HTR-8/SVneo (cell line): ENCODE measurements at places on chromosomes 2 and 18.

DNA sequence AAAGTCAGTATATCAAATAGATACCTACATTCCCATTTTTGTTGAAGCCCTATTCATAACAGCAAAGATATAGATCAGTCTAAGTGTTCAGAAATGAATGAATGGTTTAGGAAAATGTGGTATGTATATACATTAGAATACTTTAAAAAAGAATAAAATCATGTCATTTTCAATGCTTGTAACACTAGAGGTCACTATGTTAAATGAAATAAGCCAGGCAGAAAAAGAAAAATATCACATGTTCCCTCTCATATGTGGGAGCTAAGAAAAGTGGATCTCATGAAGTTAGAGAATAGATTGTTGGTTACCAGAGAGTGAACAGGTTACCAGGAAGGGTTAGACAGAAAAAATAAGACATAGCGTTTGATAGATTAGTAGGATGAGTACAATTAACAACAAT is 1111.0 kb upstream of the SLC39A10 start:
- no peak for DNase-seq

DNA sequence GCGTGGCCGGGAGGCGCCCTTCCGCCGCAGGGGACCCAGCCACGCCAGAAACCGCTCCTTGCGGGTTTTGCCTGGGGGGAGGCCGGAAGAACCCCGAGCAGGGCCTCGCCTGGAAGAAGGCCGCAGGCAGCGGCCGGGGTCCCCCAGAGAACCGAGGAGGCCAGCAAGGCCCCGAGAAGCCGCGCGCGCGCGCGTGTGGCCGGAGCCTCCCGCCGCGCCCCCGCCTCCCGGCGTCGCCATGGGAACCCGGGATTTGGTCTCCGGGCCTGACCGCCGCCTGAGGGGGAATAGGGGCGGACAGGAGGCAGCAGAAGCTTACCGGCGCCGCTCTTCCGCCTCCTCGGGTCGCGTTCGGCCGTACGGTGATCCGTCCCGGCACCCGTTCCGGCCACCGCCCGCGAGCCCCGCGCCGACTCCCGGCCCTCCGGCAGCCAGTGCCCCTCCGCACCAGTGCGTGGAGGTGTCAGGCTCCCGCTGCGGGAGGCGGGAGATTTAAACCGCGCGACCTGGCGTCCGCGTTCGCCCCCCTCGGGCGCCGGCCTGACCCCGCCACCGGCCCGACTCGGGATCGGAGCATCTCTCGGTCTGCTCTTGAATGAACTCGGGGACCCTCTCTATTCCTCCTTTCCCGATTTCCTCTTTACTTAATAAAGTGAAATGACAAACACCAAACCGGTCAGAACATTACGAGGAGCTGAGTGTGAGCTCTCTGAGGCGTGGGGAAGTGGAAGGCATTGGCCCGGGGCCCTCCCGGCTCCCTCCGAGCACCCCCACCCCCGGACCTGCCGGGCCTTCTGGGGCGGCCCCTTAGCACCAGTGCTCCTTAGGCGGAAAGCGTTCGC is at the start of gene ICA1L:
ICA1L (minus strand) TSS at position 467 of the 842 bp plus-strand sequence. CDS start 42,757 bp downstream, outside the sequence.
- DNase-seq = peak; percentile 59

- DNase-seq = no peak
Observed at GRCh38 chr18:77140439-77141109, 8.0 kb upstream of the MBP start.

DNA sequence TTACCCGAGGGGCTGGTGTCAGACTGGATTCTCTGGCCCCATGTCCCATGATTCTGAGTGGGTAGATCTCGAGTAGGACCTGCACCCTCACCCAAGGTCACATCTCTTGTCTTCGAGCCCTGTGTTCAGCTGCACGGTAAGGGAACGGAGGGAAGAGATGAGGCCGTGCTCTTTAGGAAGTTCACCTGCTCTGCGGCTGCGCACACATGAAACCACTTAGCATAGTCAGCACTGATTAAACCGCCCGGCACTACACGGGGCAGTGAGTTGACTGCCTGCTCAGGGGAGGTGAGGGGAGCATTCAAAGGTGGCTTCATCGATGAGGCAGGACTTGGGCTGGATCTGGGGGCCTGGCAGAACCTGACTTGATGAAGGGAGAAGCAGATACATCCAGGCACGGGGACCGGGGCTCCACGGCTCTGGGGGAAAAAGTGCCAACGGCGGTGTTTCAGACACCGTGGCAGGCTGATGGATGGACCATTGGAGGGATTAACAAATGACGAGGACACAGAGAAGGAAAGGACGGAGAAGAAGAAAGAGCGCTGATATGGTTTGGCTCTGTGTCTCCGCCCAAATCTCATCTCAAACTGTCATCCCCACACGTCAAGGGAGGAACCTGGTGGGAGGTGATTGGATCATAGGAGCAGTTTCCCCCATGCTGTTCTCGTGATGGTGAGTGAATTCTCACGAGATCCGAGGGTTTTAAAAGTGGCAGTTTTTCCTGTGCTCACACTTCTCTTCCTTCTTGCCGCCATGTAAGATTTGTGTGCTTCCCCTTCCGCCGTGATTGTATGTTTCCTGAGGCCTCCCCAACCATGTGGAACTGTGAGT is 248.6 kb downstream of the CYP26B1 start:
- DNase-seq = no peak

GRCh38 chr2:173357346-173357745 is 2.7 kb downstream of the CDCA7 start:
- DNase-seq = no peak

DNA sequence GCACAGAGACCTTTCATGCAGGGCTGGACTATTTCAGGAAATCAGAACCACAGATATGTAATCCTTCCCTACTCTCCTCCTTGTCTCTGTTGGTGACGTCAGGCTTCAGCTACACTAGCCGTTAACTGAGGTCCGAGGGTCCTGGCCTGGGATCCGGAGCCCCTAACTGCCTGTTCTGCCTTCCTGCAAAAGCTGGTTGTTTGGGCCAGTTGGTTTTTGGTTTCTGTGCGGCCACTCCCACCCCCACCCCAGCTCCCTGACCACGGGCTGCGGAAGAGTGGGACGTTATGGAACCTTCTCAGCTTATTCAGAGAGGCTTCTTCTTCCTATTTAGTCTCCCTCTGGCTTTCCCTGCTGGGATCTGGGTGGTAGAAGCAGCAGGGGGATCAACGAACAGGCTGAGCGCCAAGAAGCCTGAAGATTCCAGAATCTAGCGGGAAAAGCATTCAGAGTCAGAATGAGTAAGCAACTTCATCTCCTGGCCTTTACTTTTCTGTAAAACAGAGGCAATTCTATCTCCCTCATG is 49.3 kb upstream of the ROCK2 start:
- DNase-seq = no peak

- no peak for DNase-seq
Observed at GRCh38 chr2:23292024-23292423, 93.0 kb upstream of the KLHL29 start.

- DNase-seq = no peak
Observed at GRCh38 chr2:52835909-52836308, 931.7 kb upstream of the CHAC2 start.

DNA sequence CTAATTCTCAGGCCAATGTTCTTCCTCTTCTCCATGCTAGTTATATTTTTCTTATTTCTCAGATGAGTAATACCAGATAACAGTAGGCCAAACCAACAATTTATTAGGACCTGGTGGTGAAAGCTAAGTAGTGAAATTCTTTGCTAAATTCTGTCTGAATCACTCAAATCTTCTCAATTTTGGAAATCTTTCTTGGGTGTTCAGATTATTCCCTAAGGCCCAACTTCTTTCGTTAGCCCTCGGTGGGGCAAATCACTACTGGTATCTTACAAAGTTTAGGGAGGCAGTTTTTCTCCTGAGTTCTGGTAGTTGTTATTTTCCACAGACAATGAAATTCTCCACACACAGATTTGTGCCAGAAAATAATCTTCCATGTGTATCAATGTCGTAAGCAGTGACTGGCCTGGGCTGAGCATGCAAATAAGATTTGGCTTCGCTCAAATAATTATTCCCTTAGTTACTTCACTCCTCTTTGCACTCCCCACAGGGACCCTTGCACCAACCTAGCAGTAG is 443.5 kb upstream of the SLC14A2 start:
- DNase-seq = no peak

GRCh38 chr2:32810909-32811495 is 135.8 kb upstream of the LTBP1 start:
- no peak for DNase-seq
